Keratinocyte (primary cell): ENCODE measurements at places on chromosomes 2 and 18. TPM values are rescaled to one million over a fixed set of nuclear protein-coding genes. Genes with fewer than 3 reads are reported as not detected.

DNA sequence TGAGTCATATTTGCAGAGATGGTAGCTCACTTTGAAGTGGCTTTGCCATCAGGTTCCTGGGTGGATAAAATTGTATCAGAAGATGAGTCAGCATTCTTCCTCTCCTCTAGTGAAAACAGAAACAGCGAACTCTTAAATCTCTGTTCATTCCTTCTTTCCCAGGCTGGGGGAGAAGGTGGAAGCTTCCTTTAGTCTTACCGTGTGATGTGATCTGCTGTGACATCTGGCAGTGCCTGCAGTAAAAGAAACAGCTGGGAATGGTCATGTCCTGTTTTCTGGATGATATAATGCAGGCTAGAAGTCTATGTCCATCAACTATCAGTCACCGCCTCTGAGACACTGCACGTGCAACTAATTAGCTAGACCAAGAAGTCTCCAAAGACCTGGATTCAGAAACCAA, 171.6 kb downstream of the VAPA start:
- DNase-seq, result no peak

DNA sequence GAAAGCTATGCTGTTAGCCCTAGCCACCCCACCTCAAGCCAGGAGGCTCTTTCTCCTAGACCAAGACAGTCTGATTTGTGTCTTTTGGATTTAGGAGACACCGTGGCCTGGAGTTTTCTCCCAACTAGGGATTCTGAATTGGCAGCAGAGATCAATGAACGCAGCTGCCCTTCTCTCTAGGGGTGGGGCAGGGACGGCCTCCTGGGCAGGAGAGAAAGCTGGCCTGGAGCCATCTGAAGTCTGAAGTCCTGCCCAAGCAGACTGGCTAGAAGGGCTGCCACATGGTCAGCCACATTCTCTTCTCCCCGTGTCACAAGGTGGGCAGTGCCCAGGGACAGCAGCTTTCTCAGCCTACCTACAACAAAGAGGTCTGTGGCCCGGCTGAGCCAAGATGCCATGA, 45.1 kb downstream of the PIEZO2 start:
- no peak for DNase-seq

DNA sequence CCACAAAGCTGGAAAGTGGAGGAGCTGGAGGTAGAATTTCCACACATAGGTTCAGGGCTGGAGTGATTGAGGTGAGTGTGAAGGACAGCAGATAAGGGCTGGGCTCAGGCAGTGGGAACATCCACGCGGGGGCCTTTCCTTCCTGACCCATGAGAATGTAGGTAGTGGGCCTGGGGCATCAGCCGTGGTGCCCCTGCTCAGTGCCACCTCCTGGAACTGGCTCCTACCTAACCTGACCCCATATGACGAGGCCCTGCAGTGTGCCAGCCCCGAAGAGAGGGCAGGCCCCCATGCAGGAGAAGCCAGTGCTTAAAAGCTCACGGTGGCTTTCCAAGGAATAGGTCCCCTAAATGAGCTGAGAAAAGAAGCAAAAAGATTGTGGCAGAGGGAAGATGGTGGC, 66.2 kb downstream of the HS6ST1 start:
- DNase-seq, result no peak

DNA sequence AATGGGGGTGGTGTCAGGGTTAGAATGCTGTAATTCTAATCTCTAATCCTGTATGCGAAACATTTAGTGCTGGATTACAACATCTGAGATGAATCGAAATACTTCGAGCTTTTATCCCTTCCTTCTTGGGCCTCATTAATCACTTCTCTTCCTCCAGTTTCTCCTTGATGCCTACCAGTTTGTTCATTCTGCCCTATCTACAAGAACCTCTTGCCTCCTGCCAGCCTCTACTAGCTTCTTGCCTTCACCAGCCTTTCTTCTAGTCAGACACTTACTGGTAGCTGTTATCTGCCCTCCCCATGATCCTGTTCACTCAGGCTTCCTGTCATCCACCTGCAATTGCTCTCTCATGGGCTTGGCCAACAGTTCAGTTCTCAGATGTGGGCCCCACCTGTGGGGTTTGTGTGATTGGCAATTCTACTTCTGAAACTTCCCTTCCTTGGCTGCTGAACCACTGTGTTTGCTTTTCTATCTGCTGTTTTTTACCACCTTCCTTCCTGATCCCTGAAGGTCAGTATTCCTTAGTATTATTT, 15.4 kb upstream of the FARP2 start:
- no peak for DNase-seq

DNA sequence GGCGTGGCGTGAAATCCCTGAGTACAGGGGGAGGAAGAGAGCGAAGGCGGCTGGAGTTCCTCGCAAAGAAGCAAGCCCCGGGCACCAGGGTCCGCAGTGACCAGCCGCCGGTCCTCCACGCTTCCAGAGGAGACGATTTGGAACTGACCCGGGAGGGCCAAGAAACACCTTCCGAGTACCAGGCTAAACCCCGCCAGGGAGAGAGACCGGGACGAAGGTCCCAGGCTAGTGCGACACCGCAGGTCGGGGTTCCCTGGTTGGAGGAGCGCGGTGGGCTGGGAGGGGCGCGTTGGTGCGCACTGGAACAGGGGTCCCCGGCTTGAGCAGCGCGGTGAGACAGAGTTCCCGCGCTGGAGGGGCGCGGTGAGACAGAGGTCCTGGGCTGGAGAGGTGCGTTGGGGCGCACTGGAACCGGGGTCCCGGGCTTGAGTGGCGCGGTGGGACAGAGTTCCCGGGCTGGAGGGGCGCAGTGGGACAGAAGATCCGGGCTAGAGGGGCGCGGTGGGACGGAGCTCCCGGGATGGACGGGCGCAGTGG, 901 bp downstream of the WDFY1 start:
- DNase-seq, result no peak

- DNase-seq, result peak; percentile 17
Measured at GRCh38 chr18:37435150-37435867, 130.3 kb downstream of the CELF4 start.

- DNase-seq, result no peak
Measured at GRCh38 chr2:185391543-185391942, 347.1 kb upstream of the FSIP2 start.

DNA sequence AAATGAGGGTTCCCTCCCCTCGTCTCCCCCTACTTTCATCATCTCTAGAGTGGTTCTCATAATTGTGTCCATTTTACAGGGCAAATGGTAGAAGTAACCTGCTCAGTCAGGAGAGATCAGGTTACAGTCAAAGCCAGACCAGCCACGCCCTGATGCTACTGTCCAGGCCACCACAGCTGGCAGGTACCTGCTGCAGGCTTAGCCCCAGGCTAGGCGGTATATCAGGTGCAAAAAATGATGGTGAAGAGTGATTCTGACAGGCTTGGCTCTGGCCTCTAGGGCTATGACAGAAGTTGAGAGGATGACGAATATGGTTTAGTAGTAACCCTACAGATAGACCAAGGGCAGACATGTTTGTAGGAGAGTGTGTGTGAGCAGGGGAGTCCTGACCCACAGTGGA, 67.1 kb downstream of the HAUS1 start:
- no peak for DNase-seq

DNA sequence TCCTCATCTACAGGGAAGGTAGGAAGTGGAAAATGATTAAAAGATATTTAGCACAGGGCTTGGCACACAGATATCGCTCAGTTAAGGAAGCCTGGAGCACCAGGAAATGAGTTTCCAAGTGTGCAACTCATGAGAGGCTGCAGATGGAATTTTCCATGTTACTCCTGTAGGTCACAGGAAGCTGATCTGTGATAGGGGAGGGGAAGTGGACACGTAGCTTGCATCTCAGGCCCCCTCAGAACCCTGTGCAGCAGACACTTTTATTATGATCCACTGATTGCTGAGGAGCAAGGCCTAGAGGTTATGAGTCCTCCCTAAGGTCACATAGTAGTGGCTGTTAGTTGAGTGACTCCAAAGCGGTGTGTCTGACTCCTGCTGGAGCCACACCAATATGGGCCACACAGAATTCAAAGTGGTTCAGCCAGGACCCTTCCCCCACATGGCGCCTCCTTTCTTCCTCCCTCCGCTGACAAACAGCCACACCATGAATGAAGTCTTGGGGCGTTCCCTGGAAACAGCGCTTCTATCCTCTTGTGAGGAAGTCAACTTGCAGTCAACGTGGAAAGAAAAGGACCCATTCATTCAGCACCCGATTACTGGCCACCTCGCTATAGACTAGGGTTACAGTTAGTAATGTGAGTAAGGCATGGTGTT, 21.5 kb downstream of the DYSF start:
- DNase-seq, result no peak

DNA sequence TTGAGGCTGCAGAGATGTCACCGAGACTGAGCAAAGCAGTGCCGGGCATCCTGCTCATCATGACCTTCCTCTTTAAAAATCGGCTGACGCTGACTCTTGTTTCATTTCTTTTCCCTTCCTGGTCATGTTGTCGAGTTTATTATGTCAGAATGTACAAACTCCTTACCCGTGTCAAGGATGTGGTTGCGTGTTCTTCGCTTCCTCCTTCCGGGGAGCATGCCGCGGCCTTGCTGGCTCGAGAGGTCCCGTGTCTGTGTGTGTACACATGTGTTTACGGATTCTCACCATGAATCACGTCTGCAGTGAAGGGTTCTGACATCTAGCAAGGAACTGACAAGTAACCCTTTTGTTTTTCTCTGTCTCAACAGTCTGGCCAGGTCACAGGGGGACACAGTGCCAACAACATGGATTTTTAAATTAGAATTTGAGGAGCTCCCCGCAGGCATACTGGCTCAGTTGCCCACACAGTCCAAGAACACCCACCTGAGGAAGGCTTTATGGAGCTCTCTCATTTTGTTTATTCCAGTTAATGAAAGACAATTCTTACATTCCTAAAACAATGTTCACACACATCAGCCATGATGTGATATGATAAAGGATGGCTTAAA, 60.2 kb downstream of the MYT1L start:
- DNase-seq, result no peak

GRCh38 chr2:206343816-206344215, 69.4 kb downstream of the ZDBF2 start:
- DNase-seq, result no peak

GRCh38 chr18:36887114-36887513, 58.2 kb downstream of the KIAA1328 start:
- DNase-seq, result no peak

- no peak for DNase-seq
Measured at GRCh38 chr2:11578081-11578948, 44.5 kb downstream of the GREB1 start.

DNA sequence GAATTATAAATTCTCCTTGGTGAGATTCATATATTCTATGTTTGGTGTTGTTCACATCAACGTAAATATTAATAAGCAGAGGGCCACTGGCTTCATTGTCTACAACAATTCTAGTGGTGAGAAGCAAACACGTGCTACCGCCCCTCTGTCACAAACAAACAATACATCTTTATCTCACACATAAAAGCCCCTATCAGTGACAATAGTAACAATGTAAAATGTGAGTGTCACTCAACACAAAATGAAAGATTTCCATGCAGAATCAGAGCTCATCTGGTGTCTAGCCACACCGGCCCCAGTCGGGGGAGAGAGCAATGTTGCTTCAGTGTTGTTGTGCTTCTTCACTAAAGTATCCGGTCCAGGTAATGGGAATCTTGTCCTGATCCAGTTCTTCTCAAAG, 932.6 kb downstream of the SOCS6 start:
- DNase-seq, result no peak

- no peak for DNase-seq
Measured at GRCh38 chr2:8337321-8337720, 344.5 kb upstream of the ID2 start.

GRCh38 chr18:29383311-29384273, 1206.7 kb upstream of the CDH2 start:
- DNase-seq, result no peak

DNA sequence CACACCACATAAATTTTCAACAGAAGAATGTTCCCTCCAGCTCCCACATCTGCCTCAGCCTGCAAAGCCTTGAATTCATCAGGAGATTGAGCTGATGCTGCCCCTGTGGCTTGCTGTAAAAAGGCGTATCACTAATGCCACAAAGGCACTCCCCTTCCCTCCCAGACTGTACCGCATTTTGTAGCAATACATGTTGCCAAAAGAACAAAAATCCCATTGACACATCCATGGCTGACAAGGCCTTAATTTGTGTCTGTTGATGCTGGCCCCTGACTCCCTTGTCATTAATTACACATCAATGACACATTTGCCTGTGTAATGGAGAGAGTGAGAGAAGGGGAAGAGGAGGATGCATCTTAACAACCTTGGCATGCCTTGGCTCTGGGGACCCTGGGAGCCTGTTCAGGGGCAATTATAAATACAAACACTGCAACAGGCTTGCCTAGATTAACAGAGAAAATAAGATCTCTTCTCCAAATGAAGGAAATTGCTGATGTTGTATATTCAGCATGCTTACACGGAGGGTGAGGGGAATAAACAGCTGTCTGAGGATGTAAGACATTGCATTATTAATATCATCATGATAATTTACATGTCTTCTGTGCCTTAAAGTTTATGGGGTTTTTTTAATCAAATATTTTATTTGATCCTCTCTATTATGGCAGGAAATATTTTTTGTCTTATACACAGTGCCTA, 264.0 kb downstream of the SUCLG1 start:
- no peak for DNase-seq

DNA sequence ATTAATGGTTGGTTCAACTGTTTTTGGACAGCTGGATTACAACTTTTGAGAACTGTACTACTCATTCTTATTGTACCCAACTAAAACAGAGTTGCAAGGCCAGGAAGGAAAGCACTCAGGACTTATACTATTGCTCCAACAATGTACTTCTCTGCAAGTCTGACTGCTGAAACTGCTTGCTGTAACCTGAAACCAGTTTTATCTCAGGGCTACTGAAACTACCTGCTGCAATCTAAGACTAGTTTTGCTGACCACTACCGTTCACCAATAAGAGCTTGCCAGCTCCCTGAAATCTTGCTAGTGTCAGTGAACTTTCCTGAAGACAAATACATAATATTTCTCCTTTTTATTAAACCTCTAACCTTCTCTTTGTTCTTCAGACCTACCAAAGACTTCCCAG, 157.3 kb downstream of the CDCA7 start:
- no peak for DNase-seq

- DNase-seq, result no peak
Measured at GRCh38 chr2:18792226-18792629, 202.9 kb upstream of the NT5C1B start.

DNA sequence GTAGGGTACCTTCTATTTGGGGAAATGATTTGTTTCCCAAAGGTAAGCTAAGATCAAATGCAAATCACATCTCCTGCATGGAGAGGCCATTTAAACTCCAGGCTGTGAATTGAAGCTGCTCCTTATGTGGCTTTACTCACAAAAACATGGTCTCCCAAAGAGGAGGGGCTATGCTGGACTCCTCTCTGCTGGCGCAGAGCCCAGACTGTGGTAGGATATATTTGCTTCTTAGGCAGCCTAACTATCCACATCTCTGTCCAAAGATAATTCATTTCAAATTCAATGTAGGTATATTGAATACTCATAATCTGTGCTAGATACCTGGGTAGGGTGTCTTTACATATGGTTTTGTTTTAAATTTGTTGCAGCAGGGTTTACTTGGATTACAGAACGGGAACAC, 358.5 kb downstream of the ALK start:
- no peak for DNase-seq

The CD8B gene
- polyA plus RNA-seq, result not detected in 3 replicates

The TMEM247 gene
- not detected in 3 replicates for polyA plus RNA-seq

The SCN7A gene
- not detected in 3 replicates for polyA plus RNA-seq

The PDE11A gene
- 0.01 to 0.05 TPM (median 0.04 TPM) in 3 replicates for polyA plus RNA-seq

The SPDYA gene
- 0.15 to 0.37 TPM (median 0.22 TPM) in 3 replicates for polyA plus RNA-seq

The ACVR1 gene
- polyA plus RNA-seq, result 25.5 to 37.7 TPM (median 30.8 TPM) in 3 replicates

The RUFY4 gene
- polyA plus RNA-seq, result not detected in 3 replicates

The PID1 gene
- 3.5 to 6.0 TPM (median 5.4 TPM) in 3 replicates for polyA plus RNA-seq
